A172 (cell line): ENCODE measurements at places on chromosomes 12 and 14.
A peak's percentile ranks its signal among the peaks of the same experiment; 100 is the strongest.

DNA sequence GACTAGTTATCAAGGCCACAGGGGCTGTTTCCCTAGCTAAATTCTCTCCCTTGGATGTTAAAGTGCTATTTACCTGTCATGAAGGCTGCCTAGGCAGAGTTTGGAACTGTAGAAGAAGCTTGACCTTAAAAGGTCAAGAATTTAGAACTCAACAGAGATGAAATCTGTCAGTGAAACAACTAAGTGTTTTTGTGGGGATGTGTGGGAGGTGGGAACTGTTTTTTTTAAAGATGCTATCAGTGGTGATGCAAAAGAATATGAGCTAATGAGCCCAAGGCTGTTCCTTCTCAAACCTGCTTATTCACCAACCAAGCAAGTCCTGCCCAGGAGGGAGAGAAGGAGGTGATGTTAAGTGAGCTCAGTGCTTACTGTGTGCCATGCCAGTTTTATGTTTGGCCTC is 40.8 kb upstream of the POC1B start:
- DNase-seq, result no peak

GRCh38 chr14:56247495-56248200 is 129.4 kb downstream of the PELI2 start:
- peak; percentile 1 for DNase-seq

DNA sequence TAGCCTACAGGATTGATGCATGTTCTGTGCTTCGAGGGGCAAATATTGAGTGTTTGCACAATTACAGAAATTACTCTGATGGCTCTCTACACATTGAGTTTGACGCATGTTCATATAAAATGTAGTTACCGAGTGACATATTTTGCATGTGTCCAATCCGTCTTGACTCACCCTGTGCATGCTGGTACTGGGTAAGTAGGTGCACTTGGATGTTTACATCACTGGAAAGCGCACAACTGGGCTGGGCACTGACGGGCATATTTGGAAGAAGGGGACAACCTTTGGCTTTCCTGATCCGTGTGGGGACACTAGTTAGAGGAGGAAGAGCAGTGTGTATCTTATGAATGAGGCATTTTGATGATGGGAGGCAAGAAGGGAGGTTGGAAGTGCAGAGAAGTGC is 4.9 kb upstream of the KRT6A start:
- DNase-seq, result no peak

- no peak for DNase-seq
Measured at GRCh38 chr14:105891221-105891602, 364.8 kb downstream of the TMEM121 start.

- no peak for DNase-seq
Measured at GRCh38 chr14:21107283-21107800, 6.5 kb downstream of the TMEM253 start.

- DNase-seq, result peak; percentile 83
Measured at GRCh38 chr12:124389138-124389724, 94.3 kb downstream of the RFLNA start.

DNA sequence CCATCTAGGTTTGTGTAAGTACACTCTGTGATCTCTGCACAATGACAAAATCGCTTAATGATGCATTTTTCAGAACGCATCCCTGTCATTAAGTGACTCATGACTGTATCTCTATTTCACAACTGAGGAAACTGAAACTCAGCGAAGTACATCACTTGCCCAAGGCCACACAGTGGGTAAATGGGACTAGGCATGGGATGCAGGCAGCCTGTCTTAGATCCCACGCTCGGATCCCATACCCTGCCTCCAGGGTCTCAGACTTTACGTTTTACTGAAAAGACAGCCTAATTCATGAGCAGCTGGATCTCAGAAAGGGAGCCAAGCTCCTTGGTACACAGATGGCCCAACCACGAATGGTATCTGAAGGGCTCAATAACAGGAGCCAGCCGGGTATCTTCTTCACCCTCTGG is 2.4 kb upstream of the MLEC start:
- DNase-seq, result no peak

- DNase-seq, result no peak
Measured at GRCh38 chr14:97486601-97487120, 689.5 kb downstream of the VRK1 start.

DNA sequence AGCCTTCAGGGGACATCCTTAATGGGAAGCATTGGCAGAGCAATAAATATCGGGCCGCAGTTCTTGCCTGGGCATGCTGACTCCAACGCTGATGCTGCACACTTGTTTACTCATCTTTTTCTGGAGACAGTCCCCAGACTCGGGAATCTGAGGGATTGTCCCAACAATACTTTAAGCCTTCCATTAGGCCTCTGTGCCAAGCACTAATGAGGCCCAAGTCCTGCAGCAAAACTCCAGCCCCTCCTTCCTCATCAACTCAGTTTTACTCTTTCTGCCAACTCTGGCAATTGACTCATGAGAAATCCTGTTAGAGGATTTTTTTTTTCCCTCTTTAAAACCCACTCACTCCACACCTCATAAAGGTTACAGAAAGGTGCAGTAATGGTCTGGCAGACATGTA is 233.4 kb upstream of the PELI2 start:
- DNase-seq, result no peak

- DNase-seq, result no peak
Measured at GRCh38 chr12:54388237-54389133, 4.0 kb upstream of the ZNF385A start.

GRCh38 chr14:101731187-101732080 is 30.1 kb upstream of the PPP2R5C start:
- peak; percentile 78 for DNase-seq

GRCh38 chr12:52232203-52232673 is 805 bp upstream of the KRT7 start:
- DNase-seq, result no peak

GRCh38 chr12:119936705-119937311 is 52.2 kb upstream of the BICDL1 start:
- DNase-seq, result no peak

DNA sequence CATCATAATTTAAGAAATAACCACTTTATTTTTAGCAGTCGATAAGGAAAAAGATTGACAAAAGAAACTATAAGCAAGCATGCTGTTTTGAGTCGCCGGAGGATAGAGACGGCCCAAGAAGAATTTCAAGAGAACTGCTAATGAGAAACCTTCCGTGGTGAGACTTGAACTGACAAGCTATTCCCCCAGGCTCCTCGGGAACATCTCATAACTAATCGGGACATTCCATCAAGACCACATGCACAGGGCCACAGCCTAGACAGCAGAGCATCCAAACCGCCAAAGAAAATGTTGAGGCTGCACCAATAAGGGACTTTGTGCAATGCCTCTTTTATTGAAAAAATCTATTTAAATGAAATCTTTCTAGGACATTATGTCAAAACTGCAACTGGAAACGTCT is 51.0 kb downstream of the YEATS4 start:
- DNase-seq, result no peak

DNA sequence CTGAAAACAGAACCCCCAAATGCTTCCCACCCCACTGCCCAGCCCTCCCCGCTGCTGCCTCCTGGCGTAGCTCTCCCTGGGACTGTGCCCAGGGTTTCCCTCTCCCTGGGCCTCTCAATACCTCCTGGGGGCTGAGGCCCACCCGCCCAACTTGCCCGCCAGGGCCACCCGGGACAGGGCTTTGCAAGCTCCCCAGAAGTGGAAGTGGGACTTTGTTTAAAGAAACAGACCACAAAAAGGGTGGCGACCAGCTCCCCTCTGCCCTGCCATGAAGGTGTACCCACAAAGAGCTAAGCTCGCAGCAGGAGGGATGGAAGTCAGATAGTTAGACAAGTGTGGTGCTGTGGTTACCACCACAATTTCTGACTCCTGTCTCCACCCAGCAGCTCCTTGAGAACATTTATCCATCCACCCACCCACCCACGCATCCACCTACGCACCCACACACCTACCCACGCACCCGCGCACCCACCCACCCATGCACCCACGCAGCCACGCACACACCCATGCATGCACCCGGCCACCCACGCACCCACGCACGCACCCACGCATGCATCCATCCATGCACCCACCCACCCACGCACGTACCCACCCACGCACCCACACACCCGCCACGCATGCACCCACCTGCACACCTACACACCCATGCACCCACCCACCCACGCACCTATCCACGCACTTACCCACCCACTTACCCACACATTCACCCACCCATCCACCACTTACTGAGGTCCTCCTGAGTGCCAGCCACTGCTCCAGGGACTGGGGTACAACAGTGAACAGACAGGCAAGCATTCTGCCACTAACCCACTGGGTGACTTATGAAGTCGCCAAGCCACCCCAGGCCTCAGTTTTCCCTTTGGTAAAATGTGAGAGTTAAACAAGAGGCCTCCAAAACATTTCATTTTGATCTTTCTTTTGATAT is 127.3 kb downstream of the SCARB1 start:
- DNase-seq, result no peak

DNA sequence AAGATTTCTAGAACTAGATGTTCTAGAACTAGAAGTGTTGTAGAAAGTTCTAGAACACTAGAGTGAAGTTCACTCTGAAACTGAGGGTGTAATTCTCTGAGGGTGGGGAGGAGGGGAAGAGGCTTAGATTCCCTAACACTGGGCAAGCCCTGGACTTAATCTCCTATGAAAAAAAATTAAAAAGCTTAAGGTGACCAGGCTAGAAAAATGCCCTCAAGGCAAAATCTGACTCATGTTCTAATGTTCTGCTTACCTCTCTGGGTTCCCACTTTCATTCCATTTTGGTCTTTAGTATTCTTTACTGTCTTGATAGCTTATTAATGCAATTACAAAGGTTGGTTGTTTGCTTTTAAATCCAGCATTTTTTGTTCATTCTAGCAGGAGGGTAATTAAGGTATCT is 101.5 kb downstream of the KICS2 start:
- DNase-seq, result no peak

DNA sequence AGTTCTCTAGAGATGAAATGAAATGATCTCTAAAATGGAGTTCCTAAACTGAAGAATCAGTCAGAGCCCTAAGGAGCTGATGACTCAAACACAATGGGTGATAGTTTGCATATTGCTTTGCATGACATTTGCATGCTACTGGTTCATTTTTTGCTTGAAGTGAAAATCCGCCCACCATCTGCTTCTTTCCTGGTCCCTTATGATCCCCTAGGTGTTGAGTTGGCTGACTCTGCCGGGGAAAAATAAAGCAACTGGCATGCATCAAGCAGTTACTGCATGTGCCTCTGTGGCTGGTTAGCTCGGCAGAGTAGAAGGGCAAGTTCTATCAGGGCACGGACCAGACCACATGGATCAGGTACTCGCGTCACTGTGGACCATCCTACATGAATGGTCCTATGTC is 151.1 kb downstream of the PPM1H start:
- no peak for DNase-seq

DNA sequence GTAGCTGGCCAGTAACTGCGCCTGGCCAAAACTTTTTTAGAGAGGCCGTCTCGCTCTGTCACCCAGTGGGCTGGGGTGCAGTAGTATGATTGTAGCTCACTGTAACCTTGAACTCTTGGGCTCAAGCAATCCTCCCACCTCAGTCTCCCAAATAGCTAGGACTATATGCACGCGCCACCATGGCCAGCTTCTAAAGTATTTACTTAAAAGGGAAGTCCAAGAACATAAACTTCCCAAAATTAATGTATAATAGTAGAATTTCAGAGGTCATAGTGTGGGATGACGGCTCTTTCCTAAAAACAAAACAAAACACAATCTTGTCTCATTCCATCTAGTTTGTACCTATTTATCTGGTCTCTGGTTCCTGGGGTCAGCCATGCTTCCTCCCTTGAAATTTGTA is 42.2 kb upstream of the FOS start:
- DNase-seq, result no peak

- DNase-seq, result no peak
Measured at GRCh38 chr12:74963304-74963703, 246.3 kb downstream of the KCNC2 start.

GRCh38 chr12:98418357-98419075 is 96.9 kb upstream of the TMPO start:
- peak; percentile 93 for DNase-seq

GRCh38 chr12:65741656-65742017 is 82.6 kb upstream of the HMGA2 start:
- DNase-seq, result no peak

DNA sequence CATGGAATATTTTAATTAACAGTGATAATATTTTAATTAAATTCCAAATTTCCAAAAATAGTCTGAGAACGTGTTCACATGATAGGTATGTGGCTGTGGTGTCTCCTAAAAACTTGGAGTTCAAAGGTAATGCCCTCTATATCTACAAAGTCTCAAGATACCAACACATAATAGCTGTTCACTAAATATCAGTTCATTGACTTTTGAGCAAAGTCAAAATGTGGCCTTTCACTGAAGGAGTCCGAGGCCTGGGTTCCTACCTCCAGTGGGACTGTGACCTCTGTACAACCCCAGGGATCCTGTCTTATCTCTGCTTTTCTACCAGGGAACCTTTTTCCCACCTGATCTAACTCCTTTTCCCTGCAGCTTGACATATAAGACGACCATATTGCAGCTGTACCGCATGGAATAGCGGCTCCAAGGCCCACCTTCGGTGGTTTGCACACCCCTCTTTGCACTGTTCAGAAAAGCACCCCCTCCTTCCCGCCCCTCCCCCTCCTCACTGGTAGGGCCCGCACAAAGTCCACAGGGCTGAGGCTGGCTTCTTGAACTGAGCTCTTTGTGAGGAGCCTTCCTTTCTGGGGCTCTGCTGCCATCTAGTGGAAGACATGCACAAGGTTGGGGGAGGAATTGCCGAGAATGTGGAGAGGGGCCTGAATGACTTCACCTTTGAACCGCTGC is 3.1 kb downstream of the CCND2 start:
- peak; percentile 51 for DNase-seq

- no peak for DNase-seq
Measured at GRCh38 chr12:108390495-108391203, 51.5 kb upstream of the CMKLR1 start.

DNA sequence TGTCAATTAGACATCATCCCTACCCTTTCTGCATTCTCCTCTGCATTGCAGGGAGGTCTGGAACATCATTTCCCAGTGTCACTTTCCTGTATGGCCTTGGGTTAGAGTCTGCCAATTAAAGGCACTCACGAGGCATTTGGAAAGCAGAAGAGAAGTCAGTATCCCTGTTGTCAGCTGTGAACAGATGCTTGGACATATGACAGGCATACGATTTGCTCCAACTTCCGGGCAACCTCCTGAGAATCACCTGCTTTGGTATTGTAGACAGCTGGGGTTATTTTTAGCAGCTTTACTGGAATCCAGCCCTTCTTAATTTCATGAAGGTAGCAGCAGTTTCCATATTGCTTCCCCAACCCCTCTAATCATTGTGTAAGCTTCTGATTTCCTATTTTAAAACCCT is 88.7 kb upstream of the DHRS4 start:
- DNase-seq, result no peak

- no peak for DNase-seq
Measured at GRCh38 chr14:44417809-44418208, 89.3 kb downstream of the FSCB start.

- no peak for DNase-seq
Measured at GRCh38 chr12:127127897-127128296, 1139.1 kb upstream of the TMEM132C start.

GRCh38 chr12:90174198-90174510 is 465.5 kb upstream of the ATP2B1 start:
- DNase-seq, result peak; percentile 37

DNA sequence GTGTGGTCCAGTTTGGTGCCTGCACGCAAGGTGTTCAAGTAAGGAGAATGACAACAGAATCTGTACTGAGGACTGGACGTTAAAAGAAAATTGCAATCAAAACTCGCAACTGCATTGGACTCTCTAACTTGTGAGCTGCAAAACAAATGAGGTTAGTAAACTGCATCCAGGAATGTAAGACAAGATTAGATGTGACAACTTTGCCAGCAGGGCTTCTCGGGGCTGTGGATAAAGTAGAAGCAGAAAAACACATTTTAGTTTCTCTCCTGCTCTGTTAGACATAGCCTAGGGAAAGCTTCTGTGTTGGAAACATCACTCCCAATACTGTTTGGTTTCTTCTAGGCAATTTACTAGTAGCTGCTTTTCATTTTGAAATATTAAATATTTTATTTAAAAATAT is 338.2 kb upstream of the NAV3 start:
- no peak for DNase-seq
